ENCODE measurements at places on chromosomes 5 and 9.
A peak's percentile ranks its signal among the peaks of the same experiment; 100 is the strongest.

DNA sequence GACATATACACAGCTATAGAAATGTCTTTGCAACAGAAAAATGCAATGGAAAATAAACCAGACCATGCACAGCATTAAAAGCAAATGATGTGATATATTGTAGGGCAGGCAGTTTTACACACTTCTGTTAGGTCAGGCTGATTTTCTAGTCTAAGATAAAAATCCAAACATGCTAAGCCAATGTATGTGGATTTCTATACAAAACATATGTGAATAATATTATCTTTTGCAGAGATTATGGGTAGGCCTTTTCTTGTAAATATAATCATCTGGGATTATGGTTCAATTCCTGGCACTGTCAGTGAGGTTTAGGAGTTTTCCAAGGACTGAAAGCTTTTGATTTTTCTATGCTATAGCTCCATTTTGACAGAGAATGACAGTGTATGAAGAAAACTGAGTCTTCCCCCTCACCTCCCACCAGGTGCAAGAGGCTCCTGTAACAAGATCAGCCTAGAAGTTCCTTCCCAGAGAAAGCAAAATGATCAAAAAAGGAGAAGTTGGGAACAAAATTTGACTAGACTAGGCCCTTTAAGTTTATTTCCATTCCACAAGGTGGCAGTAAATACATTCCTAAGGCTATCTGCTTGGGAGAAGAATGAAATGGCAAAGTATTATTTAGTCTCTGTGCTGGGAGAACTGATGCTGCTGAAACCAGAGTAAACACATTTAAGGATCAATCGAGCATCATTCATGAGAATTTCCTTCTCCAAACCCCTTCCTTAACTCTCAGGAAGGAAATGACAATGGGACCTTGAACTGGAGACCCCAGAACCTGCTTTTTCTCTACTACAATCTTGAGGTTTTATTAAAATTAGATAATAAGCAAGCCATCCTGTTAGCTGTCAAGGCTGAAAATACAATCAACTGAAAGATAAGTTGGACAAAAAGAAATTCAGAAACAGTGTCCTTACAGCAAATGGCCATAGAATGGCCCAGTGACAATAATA is 133.0 kb upstream of the TUT7 start:
- no peak for DNase-seq

- no peak for DNase-seq
Measured at GRCh38 chr5:57772512-57772911, 289.9 kb upstream of the ACTBL2 start.

GRCh38 chr5:135372654-135373381 is 26.2 kb downstream of the MACROH2A1 start:
- DNase-seq: no peak

DNA sequence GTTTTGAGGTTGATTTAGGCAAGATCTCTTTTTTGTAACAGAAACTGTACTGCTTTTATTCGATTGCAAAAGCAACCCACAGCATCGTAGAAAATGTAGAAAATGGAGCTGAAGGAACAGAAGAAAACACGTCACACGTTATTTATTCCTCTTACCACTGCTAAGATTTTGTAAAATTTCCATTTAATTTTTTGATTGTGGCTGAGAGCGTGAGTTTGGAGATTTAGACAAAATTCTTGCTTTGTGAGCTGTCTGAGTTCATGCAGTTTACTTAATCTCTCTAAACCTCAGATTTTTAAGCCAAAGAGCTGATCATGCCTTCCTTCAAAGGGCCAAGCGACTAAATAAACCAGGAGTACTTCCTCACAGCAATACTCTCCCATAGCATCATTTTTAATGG is 24.8 kb downstream of the DPYSL3 start:
- DNase-seq: no peak

DNA sequence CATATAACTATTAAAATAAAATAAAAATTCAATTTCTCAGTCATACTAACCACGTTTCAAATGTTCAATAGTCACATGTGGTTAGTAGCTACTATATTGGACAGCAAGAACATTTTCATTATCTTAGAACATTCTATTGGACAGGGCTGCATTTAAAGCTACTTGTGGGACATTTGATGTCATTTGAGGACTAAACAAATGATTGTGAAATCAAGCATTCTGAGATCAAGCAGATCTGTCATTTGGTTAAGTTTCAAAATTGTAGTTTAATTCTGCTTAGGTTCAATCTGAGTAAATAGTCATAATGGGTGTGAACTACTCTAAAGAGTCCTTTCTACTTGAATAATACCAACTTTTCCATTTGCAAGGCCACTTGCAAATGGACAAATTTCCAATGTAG is 226.9 kb upstream of the C9orf72 start:
- no peak for DNase-seq

DNA sequence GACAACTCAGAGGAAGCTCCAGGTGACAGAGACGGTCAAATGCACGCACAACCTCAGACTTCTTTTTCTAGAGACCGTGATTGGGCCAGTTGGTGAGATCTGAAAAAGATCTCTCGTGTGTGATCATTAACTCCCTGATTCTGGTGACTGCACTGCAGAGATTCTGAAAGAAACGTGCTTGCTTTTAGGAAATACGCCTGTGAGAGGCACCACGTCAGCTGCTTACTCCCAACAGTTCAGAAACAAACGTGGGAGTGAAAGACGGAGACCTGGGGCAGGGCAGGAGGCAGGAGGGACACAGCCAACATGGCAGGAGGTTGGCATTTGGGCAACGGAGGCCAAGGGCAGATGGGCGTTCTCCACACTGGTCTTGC is 15.9 kb downstream of the SLC12A7 start:
- DNase-seq: no peak

DNA sequence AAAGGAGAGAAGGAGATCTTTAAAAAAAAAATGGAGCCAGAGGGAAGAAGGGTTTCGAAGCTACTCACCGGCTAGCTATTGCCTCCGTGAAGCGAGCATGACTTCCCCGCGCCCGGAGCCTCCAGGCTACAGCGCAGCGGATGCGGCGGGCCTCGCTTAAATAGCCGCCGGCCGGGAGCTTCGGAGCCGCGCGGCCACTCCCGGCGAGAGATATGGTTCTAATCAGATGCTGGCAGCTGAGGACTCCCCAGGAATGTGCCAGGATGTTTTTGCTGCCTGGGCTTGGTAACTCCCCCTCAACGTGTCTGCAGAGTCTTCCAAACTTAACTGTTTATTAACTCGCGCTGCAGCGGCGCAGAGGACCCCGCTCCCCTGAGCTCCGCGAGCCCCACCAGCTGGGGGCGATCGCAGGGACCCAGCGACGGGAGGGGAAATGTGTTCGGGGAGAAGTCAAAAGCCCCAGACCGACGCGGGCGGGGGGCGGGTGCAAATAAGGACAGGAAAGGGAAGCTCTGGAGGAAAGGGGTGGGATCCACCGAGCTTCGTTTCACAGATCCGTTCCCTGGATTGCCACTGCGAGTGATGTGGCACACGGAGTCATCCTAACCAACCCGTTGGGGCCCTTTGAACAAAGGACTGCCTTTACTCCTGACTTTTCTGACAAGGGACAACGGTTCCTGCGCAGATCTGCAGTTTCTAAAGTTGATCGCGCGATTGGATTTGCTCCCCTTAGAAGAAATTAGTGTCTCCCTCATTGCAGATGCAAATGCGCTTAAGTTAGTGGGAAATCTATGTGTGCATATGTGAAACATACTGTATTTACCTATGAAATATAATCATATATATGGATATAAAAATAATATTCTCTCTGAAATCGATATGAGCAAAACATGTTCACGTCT is at the start of gene DAB2:
TSS of gene DAB2 (minus strand) at position 245 of the 902 bp plus-strand sequence. CDS start 30,660 bp downstream, outside the sequence.
- DNase-seq: no peak

DNA sequence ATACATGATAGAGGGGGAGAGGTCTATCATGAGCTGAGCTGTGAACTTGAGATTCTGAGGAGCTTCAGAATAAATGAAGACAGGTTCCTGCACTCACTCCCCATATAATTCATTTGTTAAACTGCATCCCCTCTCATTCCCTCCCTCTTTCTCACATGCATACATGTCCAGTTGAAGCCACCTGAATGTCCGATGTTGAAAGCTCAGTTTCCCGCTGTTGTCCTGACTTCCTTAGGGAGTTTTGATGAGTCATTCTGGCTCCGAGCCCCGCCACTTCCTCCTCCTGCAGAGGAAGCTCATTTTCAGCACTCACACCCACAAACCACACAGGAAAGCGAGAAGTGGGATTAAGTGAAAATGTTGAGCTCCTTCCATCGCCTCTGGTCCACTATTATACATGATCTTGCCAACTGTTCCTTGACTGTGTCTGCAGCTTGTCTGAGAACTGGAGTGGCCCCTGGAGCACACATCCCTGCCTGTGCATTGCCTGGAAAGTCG is 121.2 kb downstream of the CEMIP2 start:
- no peak for DNase-seq

DNA sequence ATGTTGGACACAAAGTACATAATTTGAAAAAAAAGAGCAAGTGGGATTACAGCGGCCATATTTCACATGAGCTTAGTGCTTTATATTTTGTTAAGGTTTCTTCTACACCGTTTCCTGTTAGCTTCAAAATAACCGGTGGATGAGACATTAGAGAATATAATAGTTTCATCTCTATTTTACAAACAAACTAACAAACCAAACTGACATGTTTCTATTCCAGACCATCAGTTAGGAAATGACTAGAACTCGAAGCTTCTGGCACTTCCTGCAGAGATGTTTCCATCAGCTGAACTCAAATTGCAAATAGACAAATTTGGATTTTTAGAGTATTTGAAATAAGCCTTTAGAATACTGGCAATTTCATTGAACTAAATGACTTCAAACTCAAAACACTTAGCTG is 86.5 kb downstream of the MTRR start:
- DNase-seq: no peak

GRCh38 chr5:133998807-133999206 is 6.0 kb downstream of the VDAC1 start:
- DNase-seq: no peak

- no peak for DNase-seq
Measured at GRCh38 chr9:27426511-27427271, 97.4 kb upstream of the IFNK start.

DNA sequence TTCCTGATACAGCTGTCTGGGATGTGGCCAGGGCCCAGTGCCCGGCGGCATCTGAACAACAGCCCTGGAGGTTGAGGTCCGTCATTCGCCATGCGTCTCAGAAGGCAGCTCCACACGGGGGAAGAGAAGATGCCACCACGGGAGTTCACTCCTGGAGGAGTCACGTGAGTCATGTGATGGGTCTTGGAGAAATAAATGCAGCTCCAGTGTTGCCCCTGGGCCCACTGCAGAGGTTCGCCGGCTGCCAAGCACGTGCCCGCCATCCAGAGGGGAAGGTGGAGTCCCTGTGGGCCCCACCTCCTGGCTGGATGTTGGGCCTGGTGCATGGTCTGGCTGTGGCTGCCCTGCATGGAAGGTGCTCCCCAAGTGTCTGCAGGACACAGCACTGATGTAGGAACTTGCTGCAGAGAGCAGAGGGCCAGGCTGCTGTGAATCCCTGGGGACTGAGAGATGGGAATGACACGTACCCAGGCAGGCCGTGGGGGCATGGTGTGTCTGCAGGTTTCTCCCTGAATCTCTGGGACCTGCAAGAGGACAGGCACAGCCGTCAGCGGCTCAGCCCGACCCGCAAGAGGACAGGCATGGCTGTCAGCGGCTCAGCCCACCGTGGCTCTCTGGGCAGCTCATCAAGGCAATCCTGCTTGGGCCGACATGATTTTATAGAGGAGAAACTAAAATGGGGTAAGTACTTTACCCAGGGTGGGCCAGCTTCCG is 418.3 kb upstream of the IRX4 start:
- no peak for DNase-seq

GRCh38 chr5:108747774-108748400 is at the start of gene FER:
Gene FER (plus strand): TSS chr5:108747897. CDS start chr5:108798183, 50,286 bp downstream.
- no peak for DNase-seq

- DNase-seq: peak; percentile 74
Measured at GRCh38 chr5:177390363-177391300, 6.4 kb downstream of the SLC34A1 start.

- DNase-seq: no peak
Measured at GRCh38 chr9:119834064-119834620, 464.9 kb upstream of the BRINP1 start.

DNA sequence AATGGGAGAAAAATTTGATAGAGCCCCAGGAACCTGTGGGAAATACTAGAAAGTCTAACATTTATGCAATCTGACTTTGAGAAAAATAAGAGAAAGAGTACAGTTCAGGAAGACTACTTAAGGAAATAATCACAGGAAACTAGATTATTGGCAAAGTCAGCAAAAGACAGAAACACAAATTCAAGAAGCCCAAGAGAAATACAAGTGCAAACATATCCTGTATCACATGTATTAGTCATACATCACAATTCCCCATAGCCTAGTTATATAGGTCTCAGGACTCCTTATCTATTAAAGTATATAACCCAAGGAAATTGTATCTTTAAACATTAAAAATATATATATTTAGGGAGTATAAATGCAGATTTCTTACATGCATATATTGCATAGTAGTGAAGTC is 100.8 kb downstream of the HOMER1 start:
- DNase-seq: no peak

DNA sequence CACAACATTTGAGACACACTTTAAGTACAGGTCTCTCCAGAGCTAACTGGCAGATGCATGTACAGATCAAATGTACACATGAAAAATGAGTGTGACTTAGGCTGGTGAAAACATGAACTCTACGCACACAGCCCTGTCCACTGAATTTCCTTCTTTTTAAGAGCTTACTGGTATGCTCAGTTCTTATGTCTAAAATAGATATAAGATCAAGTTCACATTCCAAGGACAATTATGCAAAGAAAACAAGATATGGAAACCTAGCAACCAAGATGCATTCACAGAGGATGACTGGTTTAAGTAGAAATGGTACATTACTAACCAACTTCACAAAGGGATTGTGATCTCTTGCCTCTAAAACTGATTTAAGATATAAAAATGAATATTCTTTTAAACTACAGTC is 56.7 kb downstream of the TLE1 start:
- no peak for DNase-seq

DNA sequence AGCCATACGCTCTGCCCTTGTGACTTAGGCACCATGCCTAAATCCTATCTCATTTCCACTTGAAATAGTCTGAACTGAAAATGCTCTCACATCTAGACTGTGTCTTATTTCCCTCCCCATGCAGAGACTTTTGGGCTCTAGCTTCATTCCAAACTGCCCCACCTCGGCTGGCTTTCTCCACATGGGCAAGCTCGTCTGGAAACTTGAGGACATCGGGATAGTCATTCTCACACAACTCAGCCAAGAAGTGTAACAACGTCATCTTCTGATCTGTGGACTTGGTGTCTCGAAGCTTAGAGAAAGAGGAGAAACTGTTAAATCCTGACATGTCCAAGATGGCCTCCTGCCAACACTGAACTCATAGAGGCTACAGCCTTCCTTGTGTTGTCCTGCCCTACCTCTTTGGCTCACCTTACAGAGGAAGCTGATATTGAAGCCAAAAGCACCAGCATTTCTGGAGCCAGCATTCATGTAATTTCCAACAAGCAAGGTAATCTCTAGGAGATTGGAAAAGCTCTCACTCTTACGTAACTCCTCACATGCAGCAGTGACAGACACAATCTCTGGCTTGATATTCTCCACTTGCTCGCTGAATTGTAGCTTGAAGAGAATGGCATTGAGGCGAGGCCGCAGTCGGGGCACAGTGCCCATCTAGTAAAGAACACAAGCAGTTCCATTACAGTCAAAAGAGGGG is 39.6 kb downstream of the PCDHGC5 start:
- no peak for DNase-seq
